ENCODE measurements at places on chromosomes 13 and 19. TPM values are rescaled to one million over a fixed set of nuclear protein-coding genes. Genes with fewer than 3 reads are reported as not detected.

DNA sequence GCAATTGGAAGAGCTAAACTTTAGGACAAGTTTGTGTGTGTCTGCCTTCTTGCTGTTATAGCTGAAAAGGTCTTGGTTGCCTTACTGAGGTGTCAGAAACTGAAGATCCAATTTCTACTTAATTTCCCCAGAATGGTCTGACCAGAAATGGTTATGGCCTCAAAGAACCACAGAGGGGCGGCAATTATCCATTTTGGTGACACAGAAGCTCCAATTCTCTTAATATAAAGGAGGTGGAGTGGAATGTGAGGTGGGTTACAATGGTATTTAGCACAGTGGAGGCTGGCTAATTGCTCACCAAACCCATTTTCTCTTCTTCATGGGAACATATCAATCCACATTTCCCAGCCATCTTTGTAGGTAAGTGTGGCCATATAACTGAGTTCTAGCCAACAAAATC lies 1157.2 kb downstream of the OLFM4 start:
- no peaks in the 10 kb centered on the region for H3K4me1 ChIP-seq
- no peak for DNase-seq
- H3K4me3 ChIP-seq = no peak overlapping the region
- no peak overlapping the region for H3K27ac ChIP-seq

DNA sequence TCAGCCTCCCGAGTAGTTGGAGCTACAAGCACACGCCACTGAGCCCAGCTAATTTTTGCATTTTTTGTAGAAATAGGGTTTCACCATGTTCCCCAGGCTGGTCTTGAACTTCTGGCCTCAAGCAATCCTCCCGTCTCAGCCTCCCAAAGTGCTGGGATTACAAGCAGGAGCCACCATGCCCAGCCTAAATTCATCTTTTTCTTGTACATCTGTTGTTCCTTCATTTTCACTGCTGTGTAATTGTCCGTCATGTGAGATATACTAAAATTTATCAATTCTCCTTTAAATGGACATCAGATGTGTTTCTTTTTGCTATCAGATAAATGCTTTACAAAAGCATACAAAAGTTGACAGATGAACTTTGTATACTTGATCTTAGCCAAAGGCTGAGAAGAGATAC lies 22.9 kb downstream of the DYRK1B start:
- no peak overlapping the region for H3K4me3 ChIP-seq
- H3K4me1 ChIP-seq = peaks cover 31% of the 10 kb centered on the region
- H3K27ac ChIP-seq = peak overlapping the region; percentile 90
- no peaks in the 10 kb centered on the region for H3K36me3 ChIP-seq

DNA sequence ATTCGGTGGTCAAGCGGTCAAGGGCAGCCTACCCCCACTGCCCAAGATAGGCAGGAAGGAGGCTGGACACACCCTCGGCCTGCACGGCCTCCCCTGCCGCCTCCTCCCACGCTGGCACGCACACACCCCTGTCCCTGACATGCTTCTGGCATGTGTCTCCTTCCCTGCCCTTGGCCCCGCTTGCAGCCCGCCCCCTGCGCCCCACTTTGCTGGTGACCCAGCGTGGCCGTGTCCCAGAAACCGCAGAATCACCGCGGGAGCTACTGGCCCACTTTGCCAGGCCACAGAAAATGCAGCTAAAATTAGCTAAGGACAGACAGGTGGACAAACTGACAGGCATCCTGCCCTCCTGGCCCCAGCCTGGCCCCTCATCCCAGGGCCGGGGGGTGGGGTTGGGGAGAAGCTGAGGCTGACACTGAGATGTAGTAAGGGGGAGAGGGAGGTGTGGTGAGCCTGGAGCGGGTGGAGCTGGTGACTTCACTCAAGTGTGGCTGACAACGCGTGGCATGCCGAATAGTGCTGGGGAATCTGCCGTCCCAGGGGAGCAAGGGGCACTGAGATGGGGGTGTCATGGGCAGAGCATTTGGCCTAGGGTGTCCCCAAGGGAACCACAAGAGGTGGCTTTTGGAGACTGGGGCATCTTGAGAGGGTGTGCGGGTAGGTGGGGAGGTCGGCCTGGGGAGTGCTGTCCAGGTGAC lies 2.4 kb downstream of the SHANK1 start:
- H3K4me3 ChIP-seq = no peak overlapping the region
- H3K27me3 ChIP-seq = peaks cover 33% of the 10 kb centered on the region
- H3K27ac ChIP-seq = no peak overlapping the region
- no peaks in the 10 kb centered on the region for H3K4me1 ChIP-seq

DNA sequence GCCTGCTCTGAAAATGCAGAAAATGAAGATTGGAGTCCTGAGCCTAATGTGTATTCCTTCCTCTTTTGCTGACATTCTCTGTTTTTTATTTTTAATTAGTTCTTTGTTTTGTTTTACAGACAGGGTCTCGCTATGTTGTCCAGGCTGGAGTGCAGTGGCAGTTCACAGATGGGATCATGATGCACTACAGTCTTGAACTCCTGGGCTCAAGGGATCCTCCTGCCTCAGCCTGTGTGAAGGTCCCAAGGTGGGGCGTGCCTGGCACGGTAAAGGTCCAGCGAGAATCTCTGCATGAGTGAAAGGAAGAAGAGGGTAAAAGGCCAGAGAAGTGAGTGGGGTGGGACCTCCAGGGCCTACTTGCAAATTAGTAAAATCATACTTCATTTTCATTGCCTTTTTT lies 34.3 kb upstream of the DGKH start:
- peaks cover 5% of the 10 kb centered on the region for H3K4me1 ChIP-seq
- DNase-seq = no peak
- H3K27me3 ChIP-seq = no peaks in the 10 kb centered on the region
- no peak overlapping the region for H3K4me3 ChIP-seq
- no peaks in the 10 kb centered on the region for H3K36me3 ChIP-seq
- H3K27ac ChIP-seq = no peak overlapping the region

GRCh38 chr13:103703246-103703645 lies 637.0 kb upstream of the SLC10A2 start:
- H3K27ac ChIP-seq = no peak overlapping the region
- DNase-seq = no peak
- no peaks in the 10 kb centered on the region for H3K36me3 ChIP-seq
- H3K27me3 ChIP-seq = no peaks in the 10 kb centered on the region
- no peaks in the 10 kb centered on the region for H3K4me1 ChIP-seq

DNA sequence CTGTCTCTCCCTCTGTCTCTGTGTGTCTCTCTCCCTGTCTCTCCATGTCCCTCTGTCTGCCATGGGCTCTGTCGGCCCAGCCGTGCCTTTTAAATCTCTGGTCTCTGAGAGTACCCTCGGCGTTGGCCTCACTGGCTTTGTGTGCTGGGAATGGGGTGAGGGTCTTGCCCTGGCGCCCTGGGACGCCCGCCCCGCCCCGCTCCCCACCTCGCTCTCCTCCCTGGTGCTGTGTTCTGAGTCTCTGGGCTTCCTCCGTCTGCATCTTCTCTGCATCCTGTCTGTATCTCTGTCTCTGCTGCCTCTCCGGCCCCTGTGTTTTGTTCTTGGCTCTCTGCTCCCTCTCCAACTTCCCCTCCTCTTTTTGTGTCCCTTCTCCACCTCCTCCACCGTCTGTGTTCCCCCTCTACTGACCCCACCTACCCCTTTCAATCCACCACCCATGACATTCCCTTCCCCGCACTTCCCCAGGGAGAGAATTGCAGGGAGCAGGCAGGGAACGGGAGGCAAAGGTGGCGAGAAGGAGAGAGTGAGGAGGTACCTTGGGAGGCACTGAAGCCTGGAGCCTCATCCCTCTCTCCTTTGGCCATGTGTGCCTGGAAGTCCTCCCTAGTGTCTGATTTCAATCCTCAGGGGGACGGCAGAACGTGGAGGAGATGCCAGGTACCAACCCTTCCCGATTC lies 4.0 kb upstream of the MEIS3 start:
- H3K4me3 ChIP-seq = no peak overlapping the region
- no peaks in the 10 kb centered on the region for H3K36me3 ChIP-seq
- no peak overlapping the region for H3K27ac ChIP-seq
- peaks cover 9% of the 10 kb centered on the region for H3K4me1 ChIP-seq
- H3K27me3 ChIP-seq = peaks cover 63% of the 10 kb centered on the region

DNA sequence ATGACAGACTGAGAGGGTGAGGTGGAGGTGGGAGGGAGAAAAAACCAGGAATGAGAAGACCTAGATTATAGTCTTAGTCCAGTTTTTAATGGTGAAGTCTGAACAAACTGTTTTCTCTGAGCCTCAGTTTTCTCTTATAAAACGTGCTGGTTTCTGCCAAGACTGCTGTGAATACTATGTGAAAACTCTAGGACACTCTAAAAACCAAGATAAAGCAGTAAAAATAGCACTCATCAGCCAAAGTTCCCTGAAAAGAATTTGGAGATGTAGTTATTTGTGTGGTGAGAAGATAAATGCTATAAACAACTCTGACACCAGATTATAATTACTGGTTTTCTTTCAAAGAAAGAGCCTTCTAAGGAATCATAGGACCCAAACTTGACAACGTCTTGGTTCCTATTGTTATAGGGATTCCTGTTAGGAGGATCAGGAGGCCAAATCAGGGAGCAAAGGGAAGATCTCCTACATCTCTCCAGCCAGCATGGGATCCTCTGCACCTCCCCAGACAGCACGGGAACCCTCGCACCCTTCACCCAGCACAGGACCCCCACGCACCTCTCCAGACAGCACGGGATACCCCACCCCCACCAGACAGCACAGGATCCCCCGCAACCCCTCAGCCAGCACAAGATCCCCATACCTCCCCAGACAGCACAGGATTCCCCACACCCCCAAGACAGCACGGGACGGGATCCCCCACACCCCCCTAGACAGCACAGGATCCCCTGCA lies 130.2 kb downstream of the MIPEP start:
- H3K27me3 ChIP-seq = no peaks in the 10 kb centered on the region
- DNase-seq = no peak
- no peaks in the 10 kb centered on the region for H3K36me3 ChIP-seq
- H3K27ac ChIP-seq = no peak overlapping the region

DNA sequence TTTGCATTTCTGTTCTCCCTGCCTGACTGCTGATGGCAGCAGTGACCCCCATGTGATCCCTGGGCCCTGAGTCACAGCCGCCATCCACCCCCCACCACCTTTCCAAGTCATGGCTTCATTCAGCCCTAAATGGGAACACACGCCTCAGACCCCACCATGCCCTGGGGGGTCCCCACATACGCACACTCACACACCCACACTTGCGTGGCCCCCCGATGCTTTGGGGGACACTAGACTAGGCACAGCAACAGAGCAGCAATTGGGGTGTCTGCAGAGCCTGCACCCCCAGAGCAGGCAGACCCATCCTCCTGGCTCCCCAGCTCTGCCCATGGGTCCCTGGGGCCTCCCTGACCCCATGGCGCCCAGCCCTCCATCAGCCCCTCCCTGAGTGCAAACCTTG lies 5.5 kb upstream of the ISYNA1 start:
- peaks cover 5% of the 10 kb centered on the region for H3K27me3 ChIP-seq
- peaks cover 55% of the 10 kb centered on the region for H3K36me3 ChIP-seq
- no peak overlapping the region for H3K4me3 ChIP-seq

GRCh38 chr19:33473653-33474305 lies 47.8 kb downstream of the PEPD start:
- H3K36me3 ChIP-seq = peaks cover 6% of the 10 kb centered on the region
- DNase-seq = no peak
- H3K27ac ChIP-seq = no peak overlapping the region

DNA sequence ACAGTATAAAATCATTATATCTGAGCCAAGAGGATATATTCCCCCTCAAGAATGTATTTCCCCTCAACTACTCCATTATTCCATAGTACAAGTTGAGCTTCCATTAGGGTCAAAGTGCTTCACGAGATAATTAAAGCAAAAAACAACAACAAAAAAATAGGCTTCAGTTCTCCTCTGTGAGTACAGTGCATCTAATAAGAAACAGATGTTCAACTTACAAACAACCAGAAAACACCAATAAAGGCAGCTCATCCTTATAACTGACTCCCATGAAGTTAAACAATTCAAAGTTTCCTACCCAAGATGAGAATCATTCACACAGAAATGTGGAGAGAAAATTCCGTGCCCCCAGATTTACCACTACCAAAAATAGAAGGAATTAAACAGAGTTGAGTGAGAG lies 854.4 kb downstream of the PCDH9 start:
- DNase-seq = no peak
- H3K36me3 ChIP-seq = no peaks in the 10 kb centered on the region
- H3K27me3 ChIP-seq = no peaks in the 10 kb centered on the region
- H3K4me1 ChIP-seq = no peaks in the 10 kb centered on the region
- no peak overlapping the region for H3K27ac ChIP-seq
- H3K4me3 ChIP-seq = no peak overlapping the region

GRCh38 chr13:110475550-110476219 lies 85.8 kb downstream of the RAB20 start:
- DNase-seq = no peak
- peaks cover 4% of the 10 kb centered on the region for H3K4me1 ChIP-seq
- H3K36me3 ChIP-seq = peaks cover 13% of the 10 kb centered on the region

- no peaks in the 10 kb centered on the region for H3K27me3 ChIP-seq
- peaks cover 12% of the 10 kb centered on the region for H3K4me1 ChIP-seq
- peaks cover 4% of the 10 kb centered on the region for H3K36me3 ChIP-seq
- no peak overlapping the region for H3K4me3 ChIP-seq
Measured at GRCh38 chr19:33465834-33466233, 55.8 kb downstream of the PEPD start.

GRCh38 chr13:48533961-48534600 lies 1.2 kb upstream of the RCBTB2 start:
- peaks cover 13% of the 10 kb centered on the region for H3K4me1 ChIP-seq
- H3K27me3 ChIP-seq = no peaks in the 10 kb centered on the region
- no peak for DNase-seq
- H3K36me3 ChIP-seq = no peaks in the 10 kb centered on the region
- no peak overlapping the region for H3K4me3 ChIP-seq

DNA sequence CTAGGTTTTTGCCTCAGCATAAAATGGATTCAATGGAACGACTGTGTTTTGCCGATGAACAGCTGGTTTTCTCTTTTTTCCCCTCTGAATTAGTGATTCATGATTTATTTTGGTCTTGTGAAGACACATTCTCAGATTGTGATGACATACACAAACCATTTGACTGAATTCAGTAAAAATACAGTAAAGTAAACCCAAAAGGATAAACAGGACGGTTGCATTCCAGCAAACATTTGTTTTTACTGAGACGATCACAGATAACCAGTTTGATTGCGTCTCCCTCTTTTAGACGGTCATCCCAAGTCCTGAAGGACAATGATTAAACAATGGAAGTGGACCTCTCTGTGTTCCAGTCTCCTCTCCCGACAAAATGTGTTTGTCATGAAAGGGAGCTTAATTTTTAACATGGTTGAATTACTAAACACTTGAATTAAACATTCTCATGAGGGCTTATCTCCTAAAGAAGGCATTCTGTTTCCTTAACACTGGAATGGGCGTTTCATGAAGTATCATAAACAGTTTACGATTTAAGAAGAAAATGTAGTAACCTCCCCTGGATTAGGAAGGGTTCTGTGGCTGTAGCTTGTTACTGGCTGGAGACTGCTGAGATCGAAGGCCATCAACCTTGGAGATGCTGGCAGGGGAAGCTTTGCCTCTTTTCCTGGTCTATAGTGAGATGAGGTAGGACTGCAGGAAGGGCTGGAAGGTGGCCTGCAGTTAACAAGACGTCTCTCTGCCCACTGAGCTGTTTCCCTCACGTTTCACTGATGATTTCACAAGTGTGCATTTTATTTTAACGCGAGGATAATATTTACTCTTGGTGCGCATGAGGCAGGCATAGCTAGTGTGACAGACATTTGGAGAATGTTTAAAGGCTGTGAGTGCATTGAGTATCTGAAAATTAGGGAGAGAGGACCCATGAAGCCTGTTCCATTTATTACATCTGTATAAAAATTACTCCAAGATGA lies 457.9 kb downstream of the FGF9 start:
- H3K36me3 ChIP-seq = no peaks in the 10 kb centered on the region
- H3K4me1 ChIP-seq = no peaks in the 10 kb centered on the region
- no peak overlapping the region for H3K27ac ChIP-seq
- H3K4me3 ChIP-seq = no peak overlapping the region
- DNase-seq = no peak

IL17D gene
- total RNA-seq = 2.3 TPM

MEIOSIN gene
- total RNA-seq = not detected

ANKRD24 gene
- 0.44 TPM for total RNA-seq
